ENCODE measurements at places on chromosomes 3 and 15.

DNA sequence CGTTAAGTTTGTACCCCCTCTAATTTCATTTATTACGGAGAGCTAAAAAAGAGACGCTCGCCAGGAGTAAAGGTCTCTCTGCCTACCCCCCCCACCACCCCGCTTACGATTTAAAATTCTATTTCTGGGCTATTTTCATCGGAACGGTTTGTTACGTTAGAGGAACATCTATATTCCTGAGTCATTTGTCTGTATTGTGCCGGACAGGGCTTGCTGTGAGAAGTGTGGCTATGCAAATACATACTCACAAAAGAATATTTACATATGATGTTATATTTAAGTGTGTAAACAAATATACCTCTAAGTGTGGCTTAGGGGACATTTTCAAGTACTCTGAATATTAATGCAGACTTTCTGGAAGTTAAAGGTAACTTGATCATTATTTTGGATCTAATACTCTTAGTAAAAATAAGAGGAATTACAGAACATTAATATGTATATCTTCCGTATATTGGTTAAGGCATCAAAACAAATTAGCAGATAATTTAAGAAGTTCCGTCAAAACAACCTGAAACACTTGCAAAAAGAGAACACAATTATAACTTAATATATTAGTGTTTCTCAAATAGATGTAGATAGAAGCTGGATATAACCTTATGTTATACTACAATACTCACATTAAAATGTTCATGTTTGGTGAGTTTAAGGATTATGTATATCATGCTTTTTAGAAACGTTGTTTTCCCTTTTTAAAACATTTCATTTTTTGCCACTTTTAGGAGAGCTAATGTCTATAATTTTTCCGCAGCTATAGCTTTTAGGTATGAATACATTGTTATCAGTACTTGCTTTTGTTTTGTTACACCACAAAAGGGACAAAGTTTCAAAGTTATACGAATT lies 1.6 kb upstream of the SHOX2 start:
- DNase-seq = no peak

- DNase-seq = no peak
These were observed 31.6 kb upstream of the SEMA3F start for GRCh38 chr3:50123394-50124051.

- DNase-seq = no peak
These were observed 73.7 kb upstream of the WDR72 start for GRCh38 chr15:53833134-53833624.

DNA sequence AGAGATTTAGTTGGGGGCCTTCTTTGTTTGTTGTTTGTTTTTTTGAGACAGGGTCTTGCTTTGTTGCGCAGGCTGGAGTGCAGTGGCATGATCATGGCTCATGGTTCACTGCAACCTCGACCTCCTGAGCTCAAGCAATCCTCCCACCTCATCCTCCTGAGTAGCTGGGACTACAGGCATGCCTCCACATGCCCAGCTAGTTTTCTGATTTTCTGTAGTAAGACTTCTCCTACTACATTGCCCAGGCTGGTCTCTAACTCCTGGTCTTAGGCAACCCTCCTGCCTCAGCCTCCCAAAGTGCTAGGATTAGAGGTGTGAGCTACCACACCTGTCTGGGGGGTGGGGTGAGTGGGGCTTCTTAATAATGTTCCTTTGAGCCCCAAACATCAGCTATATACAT lies 148.3 kb upstream of the ADAMTS9 start:
- DNase-seq = no peak

GRCh38 chr3:108031895-108032294 lies 58.9 kb downstream of the CD47 start:
- no peak for DNase-seq

DNA sequence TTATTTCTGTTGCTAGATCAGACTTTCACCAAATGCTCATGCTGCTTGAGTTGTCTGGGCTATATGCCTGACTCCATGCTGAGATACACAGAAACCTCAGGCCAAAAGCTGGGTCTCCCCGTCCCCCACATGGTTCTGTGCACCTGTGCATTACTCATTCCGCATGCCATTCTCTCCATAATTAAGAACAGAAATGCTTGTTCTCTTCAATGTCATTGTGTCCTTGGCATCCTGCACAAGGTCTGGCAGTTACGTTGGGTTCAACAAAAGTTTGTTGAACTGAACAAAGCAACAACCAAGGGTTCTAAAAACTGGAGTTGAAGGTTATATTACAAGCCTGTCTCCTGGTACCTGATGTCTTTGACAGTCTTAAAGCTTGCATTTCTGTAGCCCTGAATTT lies 177.5 kb downstream of the FNDC3B start:
- no peak for DNase-seq

DNA sequence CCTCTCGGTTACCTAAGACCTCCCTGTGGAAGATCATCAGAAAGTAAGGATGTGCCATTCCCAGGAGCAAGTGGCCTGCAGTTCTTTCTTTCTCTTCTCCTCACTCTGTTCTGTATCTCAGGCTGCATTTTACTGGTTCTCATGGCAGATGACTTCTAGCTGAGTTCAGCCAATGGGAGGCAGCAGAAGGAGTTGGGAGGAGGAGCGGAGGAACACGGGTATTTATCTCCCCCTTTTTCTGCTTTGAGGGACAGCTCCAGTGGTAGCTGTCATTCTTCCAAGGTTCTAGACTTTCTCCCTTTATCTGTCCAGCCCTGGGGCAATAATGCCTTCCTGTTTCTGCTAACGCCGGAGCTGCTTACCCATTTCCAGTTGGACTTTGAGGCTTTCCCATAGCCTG lies 339.9 kb downstream of the NR2F2 start:
- no peak for DNase-seq

DNA sequence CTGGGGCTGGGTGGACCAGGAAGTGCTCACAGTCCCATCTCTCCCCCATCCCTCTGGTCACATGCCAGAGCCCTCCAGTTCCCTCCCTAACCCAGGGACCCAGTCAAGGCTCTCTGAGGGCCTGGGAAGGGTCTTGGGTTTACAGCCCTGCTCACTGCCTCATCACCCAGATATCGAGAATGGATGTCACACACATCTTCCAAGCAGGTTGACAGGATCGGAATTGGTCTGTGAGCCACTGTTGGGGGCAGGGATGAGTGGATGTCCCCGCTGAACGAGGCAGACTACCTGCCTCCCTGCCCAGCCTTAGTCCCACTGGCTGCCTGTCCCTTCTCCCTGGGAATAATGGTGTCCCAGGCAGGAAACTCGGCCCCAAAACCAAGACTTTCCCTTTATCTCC lies 20.0 kb upstream of the GOLGA6C start:
- no peak for DNase-seq

DNA sequence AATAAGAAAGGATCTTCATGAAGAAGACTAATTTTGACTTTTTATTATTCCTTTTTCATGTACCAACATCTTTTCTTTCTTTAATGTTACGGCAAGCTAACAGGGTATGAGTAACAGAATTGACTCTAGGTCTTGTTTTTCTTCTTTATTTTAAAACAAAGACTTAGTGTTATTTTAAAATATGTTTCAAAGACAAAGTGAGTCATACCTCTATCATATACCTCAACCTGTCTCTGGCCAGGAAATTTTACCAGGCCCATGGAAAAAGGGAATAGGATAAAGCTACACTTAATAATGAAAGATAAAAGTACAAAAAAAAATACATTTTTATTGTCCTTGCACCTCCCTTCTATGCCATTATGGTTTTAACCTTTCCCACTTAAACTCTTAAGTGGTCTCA lies 57.4 kb downstream of the ZNF148 start:
- no peak for DNase-seq

DNA sequence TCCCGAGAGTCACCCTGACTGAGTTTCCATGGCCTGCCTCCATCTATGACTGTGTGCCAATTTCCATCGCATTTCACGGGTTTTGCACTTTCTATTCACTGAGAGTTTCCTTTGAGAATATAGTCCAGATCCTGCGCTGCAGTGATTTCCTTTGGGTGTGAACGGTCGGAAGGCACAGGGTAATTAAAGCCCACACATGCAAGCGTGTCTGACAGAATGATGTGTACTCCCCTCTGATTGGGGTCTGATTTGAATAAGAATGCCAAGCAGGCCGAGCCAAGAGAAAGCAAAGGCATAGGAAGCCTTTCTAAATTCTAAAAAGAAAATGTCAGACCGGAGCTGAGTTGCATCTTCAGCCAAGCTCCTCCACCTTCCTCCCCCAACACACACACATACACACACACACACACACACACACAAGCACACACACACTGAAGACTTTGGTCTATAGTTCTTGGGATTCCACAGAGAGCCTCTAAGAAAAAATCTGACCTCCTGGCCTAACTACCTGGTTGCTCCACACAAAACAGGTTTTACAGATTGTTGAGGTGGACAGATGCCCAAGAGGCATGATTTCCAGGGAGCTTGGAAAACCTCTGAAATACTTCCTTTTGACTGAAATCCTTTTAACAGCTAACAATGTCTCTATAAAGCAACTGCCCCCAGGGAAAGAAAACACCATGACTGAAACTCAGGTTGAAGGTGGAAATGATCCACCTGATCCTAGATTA lies 59.7 kb upstream of the LRRN1 start:
- no peak for DNase-seq

DNA sequence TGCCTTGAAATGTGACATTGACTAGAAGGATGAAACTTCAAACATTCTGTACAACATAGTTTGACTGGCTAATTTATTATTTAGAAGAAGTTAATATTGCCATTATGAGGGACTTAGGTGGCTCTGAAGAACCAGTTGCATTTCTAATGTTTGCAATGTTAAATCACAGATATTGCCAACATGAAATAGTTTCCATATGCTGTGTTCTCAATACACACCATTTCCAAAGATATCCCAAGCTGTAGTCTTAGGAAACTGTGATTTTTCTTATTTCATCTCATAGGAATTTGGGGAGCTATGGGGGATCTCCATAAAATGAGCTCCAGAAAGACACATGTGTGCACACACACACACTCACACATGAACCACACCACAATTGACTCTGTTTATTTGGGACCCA lies 36.3 kb downstream of the ALG1L2 start:
- no peak for DNase-seq

DNA sequence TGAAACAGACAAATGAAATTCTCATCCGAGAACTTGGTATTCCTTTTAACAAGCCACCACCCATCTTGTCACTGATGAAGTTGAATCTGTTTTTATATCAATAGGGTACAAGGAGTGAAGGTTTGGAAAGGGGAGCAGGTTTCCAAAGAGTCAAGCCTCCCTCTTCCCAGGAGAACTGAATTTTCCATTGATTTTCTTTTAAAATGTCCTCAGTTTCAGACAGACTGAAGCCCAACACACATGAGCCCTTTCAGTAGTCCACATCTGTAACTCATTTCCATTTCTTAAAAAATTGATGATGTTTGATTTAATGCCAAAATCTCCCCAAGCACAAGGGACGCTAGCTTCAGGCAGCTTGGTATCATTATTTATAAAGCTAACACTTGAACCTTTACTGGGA lies 187.7 kb downstream of the FOXB1 start:
- DNase-seq = no peak

DNA sequence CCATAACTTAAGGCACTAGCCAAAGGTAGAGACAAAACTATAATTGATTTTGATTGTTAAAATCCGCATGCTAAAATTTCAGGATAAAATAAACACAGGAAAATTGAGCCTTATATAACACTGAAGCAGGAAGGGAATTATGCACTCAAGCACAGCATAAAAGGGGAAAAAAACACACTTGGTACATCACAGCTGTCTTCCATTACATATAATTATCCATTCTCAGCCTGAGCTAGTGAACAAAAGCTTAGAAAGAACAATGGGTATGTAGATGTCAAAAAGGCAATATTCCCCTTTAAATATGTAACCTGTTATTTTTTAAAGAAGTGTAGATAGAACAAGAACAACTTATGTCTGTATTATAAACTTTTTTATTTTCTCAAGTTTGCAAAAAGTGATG lies 899.2 kb downstream of the ROBO1 start:
- DNase-seq = no peak

- no peak for DNase-seq
These were observed 781 bp upstream of the DAG1 start for GRCh38 chr3:49469037-49469935.

DNA sequence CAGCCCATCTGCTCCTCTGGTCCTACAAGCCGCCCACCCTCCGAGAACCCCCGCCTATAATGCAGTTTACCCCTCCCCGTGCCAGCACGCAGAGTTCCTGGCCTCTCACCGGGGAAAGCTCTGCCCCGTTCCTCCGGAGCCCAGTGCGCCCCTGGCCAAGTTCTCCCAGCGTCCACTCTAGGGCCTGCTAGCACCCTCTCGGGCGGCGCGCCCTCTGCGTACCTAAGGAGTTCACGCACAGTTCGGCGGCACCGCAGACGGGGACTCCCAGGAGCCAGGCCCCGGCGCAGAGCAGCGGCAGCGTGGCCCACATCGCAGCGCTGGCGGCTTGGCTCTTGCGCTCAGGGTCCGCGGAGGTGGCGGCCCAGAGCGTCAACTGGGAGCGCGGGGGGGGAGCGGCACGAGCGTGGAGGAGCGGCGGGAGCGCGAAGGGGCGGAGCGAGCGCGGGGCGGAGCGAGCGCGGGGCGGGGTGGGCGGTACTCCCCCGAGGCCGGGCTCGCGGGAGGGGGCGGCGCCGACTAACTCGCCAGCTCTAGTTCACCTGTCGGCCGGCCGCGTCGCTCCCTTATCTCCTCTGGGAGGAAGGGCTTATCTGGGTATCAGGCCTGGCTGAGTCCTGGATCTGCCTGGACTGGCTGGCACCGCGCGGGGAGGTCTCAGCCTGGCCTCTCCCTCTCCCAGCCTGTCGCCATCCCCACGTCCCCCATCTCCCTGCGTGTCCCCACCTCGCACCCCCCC lies at the start of gene CTSH:
TSS of gene CTSH (minus strand) at position 378 of the 739 bp plus-strand sequence. CDS start at position 313, 65 bp downstream.
- DNase-seq = peak; percentile 78

DNA sequence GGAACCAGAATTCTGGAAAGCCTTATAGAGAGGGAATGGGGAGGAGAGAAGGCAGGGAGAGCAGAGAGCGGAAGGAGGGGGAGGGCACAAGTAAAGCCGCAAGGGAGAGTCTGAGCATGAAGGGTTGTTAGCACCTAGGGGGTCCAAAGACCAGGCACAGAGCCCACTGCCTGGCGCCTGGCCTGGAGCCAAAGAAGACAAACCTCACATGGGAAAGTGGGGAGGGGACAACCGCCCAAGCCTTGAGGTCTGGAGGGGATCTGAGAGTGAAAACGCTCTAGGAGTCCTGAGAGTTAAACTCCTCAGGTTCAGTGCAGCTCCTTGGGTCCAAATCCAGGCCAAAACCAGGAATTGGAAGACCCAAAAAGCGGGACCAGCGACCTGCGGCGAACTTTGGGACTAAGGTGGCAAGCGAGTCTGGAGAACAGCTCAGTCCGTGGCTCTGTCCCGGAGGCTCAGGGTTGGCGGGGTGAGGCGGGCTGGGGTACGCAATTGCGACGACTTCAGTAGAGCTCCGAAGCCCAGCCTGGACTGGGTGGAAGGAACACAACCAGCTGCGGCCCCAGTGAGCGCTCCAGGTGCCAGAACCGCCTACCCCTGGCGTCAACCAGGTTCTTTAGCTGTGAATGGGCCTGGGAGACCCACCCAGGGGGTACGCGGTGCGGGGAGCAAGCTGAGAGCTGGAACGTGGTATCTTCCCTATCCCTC lies 807 bp upstream of the INAFM2 start:
- DNase-seq = no peak

- peak; percentile 34 for DNase-seq
These were observed 44.1 kb upstream of the TFG start for GRCh38 chr3:100665230-100665629.

All from CD4-positive, alpha-beta T cell treated with Interleukin-15 for 4 hours (primary cell).